Hepatocyte (in vitro differentiated cells): ENCODE measurements at places on chromosomes 7 and 10.

- DNase-seq: no peak
- no peaks in the 10 kb centered on the region for H3K36me3 ChIP-seq
Measured at GRCh38 chr10:83607959-83608745, 531.2 kb upstream of the GHITM start.

DNA sequence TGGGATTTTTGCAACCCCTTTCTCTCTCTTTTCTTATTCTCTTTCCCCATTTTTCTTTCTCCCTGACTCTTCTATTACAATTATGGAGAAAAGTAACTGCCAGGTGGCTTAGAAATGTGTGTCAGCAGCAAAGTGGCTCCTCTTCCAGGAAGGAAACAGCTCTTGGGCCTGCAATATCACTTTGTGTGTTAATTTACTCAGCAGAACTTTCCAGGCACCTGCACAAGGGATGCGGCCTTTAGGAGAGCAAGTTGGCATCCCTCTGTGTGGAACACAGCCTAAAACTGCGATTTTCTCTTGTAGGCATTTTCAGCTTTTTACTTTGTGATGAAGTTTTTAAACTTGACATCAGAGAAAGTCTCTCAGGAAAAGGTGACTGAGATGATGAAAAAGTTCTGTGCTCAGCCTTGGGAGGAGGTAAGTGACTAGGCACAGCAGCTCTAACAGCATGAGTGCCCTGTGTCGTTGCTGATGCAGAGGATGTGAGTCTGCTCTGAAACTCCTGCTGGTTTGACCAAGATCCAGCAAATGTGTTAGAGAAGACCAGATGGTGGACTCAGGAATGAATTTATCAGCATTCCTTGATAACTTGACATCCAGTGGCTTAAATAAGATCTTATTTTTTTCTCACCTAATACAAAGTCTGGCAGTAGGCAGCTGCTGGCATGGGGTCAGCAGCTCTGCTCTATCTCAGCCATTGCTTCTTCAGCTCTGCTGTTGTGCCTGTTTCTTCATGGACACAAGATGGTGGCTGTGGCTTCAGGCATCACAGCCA, 47.4 kb upstream of the CC2D2B start:
- H3K27ac ChIP-seq: no peak overlapping the region
- no peaks in the 10 kb centered on the region for H3K36me3 ChIP-seq
- no peak for DNase-seq

DNA sequence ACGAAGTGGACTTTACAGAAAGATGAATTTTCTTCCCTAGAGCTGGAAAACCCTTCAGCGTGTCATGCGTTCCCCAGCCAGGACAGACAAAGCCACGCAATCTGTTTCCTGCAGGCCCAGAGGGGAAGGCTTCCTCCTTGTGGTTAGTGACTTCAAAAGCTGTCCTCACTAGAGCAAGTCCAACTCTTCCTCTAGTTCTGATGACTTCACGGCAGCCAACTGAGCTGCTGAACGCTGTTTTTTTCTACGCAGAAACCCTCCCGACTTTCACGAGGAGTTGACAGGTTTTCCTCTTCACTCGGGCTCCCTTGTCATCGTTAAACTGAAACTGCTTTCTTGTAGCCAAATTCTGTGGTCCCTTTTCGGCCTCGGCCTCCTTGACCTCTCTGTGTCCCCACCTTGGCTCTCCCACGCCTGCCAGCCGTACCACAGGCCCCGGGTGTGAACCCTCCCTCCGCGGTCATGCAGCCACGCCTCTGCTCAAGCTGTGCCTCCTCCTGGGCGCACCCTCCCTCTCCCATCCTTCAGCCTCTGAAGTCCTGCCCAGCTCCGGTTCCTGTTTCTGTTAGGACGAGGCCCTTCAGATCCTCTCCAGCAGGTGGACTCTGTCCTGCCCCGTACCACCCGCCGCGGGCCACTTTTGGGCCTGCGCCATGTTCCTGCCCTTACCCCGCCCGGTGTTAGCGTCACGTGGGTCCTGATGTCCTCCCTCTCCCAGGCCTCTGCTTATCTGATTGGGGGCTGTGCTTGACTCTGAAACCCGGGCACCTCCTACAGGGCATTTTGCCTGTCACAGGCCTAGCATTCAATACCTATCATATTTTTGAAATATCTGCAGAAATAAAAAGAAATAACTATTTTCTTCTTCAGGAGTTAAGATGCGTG, 39.3 kb downstream of the CUX1 start:
- H3K36me3 ChIP-seq: no peaks in the 10 kb centered on the region
- H3K27me3 ChIP-seq: no peaks in the 10 kb centered on the region
- peaks cover 27% of the 10 kb centered on the region for H3K4me1 ChIP-seq
- H3K4me3 ChIP-seq: no peak overlapping the region

- no peak overlapping the region for H3K4me3 ChIP-seq
- no peaks in the 10 kb centered on the region for H3K27me3 ChIP-seq
- no peak overlapping the region for H3K27ac ChIP-seq
- H3K36me3 ChIP-seq: no peaks in the 10 kb centered on the region
- no peaks in the 10 kb centered on the region for H3K4me1 ChIP-seq
Measured at GRCh38 chr7:1579481-1580421, 9.9 kb upstream of the PSMG3 start.

- H3K4me3 ChIP-seq: no peak overlapping the region
- no peak for DNase-seq
- no peaks in the 10 kb centered on the region for H3K36me3 ChIP-seq
- no peak overlapping the region for H3K27ac ChIP-seq
Measured at GRCh38 chr10:48612236-48612943, 7.5 kb upstream of the ARHGAP22 start.

GRCh38 chr7:95246831-95247370, 77.4 kb downstream of the PON1 start:
- H3K27me3 ChIP-seq: no peaks in the 10 kb centered on the region
- peak; percentile 86 for DNase-seq
- H3K36me3 ChIP-seq: no peaks in the 10 kb centered on the region
- H3K27ac ChIP-seq: no peak overlapping the region
- H3K4me3 ChIP-seq: no peak overlapping the region

DNA sequence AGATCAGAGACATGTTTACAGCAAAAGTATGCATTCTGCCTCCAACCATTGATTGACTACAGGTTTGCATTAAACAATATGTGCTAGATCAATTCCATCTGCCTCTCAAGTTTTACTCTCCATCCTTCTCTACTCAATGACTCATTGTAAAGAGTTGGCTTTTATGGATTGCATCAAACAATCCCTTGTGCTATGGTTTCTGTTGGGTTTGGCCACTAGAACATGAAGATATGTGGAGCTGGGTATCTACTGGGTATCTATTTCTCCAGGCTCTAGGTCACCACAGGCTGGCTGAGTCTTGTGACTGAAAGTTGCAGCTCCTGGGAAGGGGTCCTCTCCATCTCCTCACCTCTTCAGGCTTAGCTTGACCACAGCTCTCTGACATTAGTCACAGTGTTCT, 204.7 kb downstream of the DGKI start:
- no peaks in the 10 kb centered on the region for H3K4me1 ChIP-seq
- no peak overlapping the region for H3K27ac ChIP-seq
- no peak for DNase-seq
- H3K4me3 ChIP-seq: no peak overlapping the region

DNA sequence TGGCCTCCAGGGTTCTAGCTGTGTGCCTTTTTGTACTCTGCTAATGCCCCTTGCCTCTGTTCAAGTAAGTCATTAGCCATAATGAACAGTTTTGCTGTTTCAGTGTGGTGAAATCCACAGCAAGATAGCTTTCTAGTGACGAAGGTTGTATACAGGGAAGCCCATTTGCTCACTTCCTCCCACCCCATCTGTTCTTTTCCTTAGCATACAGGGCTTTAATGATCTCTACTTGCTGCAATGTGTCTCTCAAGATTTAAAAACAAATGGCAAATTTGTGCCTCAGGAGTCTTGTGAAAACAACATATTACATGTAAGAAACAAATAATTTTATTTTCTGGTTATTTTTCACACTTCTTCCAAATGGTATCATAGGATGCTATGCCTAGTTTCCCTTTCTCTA, 243.2 kb downstream of the CDK14 start:
- DNase-seq: no peak
- no peaks in the 10 kb centered on the region for H3K36me3 ChIP-seq

DNA sequence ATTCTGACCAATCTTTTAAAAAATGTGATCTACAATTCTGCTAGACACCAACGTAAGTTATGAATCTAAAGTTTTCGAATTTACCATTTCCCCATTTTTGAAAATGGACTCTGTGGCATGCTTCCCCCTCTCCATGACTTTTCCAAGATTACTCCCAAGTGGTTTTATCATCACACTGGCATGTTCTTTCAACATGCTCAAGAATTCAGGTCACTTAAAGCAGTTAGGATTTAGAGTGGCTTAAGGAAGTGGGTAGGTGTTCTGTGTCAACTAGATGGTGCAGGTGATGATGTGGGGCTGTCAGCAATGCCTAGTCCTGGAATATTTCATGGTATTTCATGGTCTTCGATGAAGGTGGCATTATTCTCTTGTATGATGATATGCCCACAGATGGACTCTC, 164.0 kb upstream of the ASAH2 start:
- H3K36me3 ChIP-seq: no peaks in the 10 kb centered on the region
- peaks cover 7% of the 10 kb centered on the region for H3K4me1 ChIP-seq
- H3K27ac ChIP-seq: no peak overlapping the region
- no peak overlapping the region for H3K4me3 ChIP-seq
- H3K27me3 ChIP-seq: no peaks in the 10 kb centered on the region
- DNase-seq: no peak

- H3K36me3 ChIP-seq: no peaks in the 10 kb centered on the region
- no peak overlapping the region for H3K27ac ChIP-seq
- no peaks in the 10 kb centered on the region for H3K4me1 ChIP-seq
- peaks cover 35% of the 10 kb centered on the region for H3K27me3 ChIP-seq
- no peak for DNase-seq
Measured at GRCh38 chr10:11003679-11004078, 14.0 kb upstream of the CELF2 start.

GRCh38 chr10:86642499-86642898, 11.8 kb upstream of the OPN4 start:
- H3K4me1 ChIP-seq: peaks cover 1% of the 10 kb centered on the region
- H3K4me3 ChIP-seq: no peak overlapping the region
- no peak for DNase-seq
- H3K36me3 ChIP-seq: no peaks in the 10 kb centered on the region
- H3K27ac ChIP-seq: no peak overlapping the region

DNA sequence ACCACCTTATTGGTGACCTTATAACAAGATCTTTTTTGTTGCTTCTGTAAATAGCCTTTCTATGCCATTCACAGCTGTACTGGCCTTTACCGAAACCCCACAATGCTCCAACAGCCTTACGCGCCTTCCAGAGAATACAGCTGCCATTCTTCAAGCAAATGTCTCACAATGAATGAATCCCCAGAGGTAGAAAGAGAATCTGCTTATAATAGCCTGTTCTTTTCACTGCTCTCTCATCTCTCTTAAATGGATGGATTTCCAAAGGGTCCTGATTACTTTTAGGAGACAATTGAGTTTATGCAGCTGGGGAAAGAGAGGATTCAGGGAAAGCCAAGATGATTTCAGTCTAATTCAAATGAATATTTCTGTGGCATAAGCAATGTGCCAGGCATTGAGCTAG, 183.1 kb upstream of the PDE1C start:
- no peak overlapping the region for H3K27ac ChIP-seq
- no peaks in the 10 kb centered on the region for H3K4me1 ChIP-seq
- no peaks in the 10 kb centered on the region for H3K36me3 ChIP-seq
- H3K4me3 ChIP-seq: no peak overlapping the region
- H3K27me3 ChIP-seq: no peaks in the 10 kb centered on the region
- no peak for DNase-seq

- no peak for DNase-seq
- no peak overlapping the region for H3K27ac ChIP-seq
- no peaks in the 10 kb centered on the region for H3K36me3 ChIP-seq
- H3K27me3 ChIP-seq: no peaks in the 10 kb centered on the region
- peaks cover 15% of the 10 kb centered on the region for H3K4me1 ChIP-seq
Measured at GRCh38 chr7:75596727-75597614, 104.9 kb downstream of the SPDYE5 start.

DNA sequence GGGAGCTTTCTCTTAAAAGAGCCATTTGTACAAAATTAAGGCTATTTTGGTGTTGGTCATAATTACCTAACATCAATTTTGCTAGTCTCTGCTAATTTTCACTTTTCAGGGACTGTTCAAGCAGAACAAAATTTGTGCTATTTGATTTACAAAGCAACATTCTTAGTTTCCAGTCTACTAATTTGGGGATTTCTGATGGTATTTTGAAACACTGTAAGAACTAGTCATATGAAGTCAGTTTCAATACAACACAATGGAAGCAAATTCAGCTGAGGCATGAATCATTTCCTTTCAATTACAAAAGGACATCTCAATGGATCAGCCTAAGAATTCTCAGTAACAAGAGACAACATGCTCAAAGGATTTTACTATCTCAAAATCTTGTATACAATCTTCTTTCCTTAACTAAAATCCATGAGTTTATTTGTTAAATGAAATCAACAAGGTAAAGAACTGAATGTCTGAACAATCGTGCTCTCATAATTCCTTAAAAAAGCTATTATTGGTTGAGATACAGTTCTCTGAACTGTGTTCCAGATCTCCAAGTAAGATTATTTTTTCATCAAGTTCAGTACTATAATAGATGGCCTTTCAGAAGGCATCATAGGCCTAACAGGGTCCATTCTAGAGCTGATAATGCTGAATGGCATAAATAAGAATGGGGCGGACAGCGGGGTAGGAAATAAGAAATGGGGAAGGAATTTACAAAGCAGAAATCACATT, 144.6 kb downstream of the NRCAM start:
- no peak for DNase-seq
- H3K4me1 ChIP-seq: no peaks in the 10 kb centered on the region
- no peaks in the 10 kb centered on the region for H3K36me3 ChIP-seq
- H3K27me3 ChIP-seq: no peaks in the 10 kb centered on the region
- no peak overlapping the region for H3K27ac ChIP-seq
- H3K4me3 ChIP-seq: no peak overlapping the region

DNA sequence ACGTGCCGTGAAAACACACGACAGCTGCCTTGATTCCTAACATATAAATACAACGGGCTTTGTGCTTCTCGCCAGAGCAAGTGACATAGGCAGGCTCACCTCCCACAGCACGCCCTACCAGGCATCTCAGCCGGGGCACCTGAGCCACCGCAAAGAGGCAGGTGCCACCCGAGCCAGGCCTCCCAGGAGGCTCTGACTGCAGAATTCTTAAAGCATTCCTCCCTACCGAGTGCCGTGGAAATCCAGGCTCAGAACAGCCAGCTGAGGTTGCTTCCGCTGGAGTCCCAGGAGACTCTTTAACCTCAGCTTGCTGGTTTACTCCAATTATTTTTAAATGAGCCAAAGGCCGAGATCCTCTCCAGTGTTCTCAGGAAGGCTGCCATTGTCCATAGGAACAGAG, 206.5 kb downstream of the USP6NL start:
- no peak for DNase-seq
- no peaks in the 10 kb centered on the region for H3K4me1 ChIP-seq

DNA sequence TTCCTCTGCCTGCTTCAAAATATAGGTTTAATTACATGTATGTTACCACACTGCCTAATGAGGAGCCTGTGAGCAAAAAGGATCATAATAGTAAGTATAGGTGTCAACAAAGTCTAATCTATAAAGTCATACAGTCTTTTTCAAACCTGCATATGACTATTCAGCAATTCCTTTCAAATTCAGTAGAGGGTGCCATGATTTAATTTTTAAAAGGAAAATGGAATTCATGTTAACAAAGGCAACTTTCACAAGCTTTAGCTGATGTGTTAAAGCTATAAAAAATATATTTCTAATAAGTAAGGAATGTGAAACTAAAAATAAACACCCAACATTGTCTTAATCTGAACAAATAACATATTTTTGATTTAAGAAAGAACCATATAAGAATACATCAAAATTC, 52.1 kb downstream of the MPP7 start:
- no peaks in the 10 kb centered on the region for H3K36me3 ChIP-seq
- H3K4me1 ChIP-seq: no peaks in the 10 kb centered on the region
- peak; percentile 20 for DNase-seq
- no peak overlapping the region for H3K27ac ChIP-seq

GRCh38 chr10:126950401-126951105, 45.3 kb downstream of the DOCK1 start:
- no peaks in the 10 kb centered on the region for H3K27me3 ChIP-seq
- no peak overlapping the region for H3K4me3 ChIP-seq
- no peak overlapping the region for H3K27ac ChIP-seq
- DNase-seq: no peak
